Gastroesophageal sphincter (tissue), 4 donors: ENCODE measurements at places on chromosomes 12 and 14. TPM values are rescaled to one million over a fixed set of nuclear protein-coding genes. Genes with fewer than 3 reads are reported as not detected.

Gene BEGAIN
- total RNA-seq, result 4.3 TPM

GRCh38 chr14:103022685-103023044 lies 34.7 kb downstream of the CDC42BPB start:
- ATAC-seq, result no peak

GRCh38 chr14:103007555-103007954 lies 49.8 kb downstream of the CDC42BPB start:
- ATAC-seq, result peak; percentile 14

- ATAC-seq, result no peak
Measured at GRCh38 chr12:68352067-68352466, 19.9 kb upstream of the MDM1 start.

GRCh38 chr14:67239582-67239981 lies 1.7 kb upstream of the PALS1 start:
- no peak for ATAC-seq

GRCh38 chr14:92704036-92704804 lies 44.2 kb downstream of the LGMN start:
- peak; percentile 56 for ATAC-seq

DNA sequence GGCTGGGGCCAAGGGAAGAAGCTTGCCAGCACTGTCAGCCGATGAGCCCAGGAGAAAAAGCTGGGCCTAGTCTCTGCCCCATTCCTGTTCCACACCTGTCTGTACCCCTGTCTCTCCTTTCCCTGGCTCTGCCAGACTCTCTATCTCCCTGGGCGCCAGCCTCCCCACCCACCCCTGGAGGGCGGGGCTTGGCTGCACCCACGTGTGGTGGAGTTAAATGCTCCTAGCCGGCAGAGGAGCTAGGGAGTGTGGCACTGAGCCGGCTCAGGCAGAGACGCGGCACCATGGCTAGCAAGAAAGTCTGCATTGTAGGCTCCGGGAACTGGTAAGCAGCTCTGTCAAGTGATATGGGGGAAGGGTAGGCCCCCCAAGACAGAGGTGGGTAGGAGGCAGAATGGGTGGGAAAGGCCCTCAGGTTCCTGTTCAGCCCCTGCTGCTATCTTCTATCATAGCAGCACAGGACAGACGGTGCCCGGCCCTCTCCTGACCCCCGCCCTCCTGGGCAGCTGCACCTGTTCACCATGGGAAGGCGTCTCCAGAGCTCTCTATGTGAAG lies at the start of gene GPD1:
TSS of gene GPD1 (plus strand) at position 242 of the 555 bp plus-strand sequence. CDS start at position 285, 43 bp downstream.
- peak; percentile 81 for ATAC-seq
